ENCODE measurements at places on chromosomes 7 and 10.

- DNase-seq, result no peak
Measured at GRCh38 chr10:7027913-7028808, 382.7 kb downstream of the SFMBT2 start.

DNA sequence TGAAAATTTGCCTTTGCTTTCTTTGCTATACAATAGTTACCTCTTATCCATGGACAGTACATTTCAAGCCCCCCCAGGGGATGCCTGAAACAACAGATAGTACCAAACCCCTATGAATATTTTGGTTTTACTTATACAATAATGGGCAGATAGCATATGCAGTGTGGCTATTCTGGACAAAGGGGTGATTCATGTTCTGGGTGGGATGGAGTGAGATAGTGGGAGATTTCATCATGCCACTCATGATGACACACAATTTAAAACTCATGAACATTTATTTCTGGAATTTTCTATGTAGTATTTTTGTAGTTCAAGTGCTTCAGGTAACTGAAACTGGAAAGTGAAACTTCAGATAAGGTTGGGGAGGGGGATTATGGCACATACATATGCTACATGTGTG is 12.0 kb downstream of the STARD3NL start:
- no peak for DNase-seq

GRCh38 chr10:109166935-109167334 is 756.4 kb downstream of the XPNPEP1 start:
- DNase-seq, result no peak

GRCh38 chr7:143050931-143051330 is 1.2 kb upstream of the OR6V1 start:
- DNase-seq, result no peak

DNA sequence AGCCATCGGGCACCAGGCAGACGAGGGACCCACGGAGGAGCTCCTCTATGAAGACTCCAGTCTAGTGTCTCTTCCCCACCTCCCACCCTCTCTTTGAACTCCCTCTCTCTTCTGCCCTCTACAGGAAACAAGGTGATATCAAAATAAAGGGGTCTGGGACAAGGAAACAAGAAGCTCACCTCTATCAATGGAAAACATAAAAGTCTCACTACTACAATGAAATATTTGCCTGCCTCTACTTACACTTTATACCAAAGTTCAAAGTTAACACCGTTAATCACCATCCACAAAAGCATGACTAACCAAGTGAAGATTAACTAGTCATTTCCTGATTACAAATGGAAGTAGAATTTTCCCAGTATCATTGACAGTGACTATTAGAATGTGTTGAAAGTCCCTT is 82.2 kb downstream of the PARD3 start:
- no peak for DNase-seq

- DNase-seq, result no peak
Measured at GRCh38 chr10:11045995-11046775, 28.5 kb downstream of the CELF2 start.

DNA sequence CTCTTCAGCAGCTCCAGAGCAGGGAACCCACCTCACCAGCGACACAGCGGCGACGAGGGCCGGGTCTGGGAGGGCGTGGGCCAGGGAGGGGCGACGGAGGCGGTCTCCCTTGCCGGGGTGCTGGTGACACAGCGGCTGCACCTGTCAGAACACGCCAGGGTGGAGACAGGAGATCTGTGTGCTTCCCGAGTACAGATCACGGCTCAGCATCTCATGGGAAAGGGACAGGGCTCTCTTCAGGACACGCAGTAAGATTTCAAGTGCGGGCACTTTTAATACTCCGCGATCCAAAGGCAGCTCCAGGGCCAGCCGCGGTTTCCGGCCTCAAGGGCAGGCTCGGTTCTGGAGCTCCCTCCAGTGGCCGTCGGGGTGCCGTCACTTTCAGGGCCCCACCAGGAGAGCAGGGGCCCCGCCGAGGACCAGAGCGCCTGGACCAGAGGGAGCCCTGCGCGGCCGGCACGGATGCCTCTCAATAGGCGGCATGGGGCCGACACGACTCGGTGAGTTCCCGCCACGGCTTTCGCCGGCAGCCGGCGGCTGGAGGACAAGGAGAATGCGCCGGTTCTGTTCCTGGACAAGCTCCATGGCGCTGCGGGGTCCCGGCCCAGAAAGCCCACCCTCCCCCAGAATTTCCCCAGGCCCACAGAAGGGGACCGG is 21.4 kb downstream of the GPR146 start:
- DNase-seq, result no peak

- no peak for DNase-seq
Measured at GRCh38 chr10:97017474-97017903, 168.3 kb downstream of the SLIT1 start.

- DNase-seq, result no peak
Measured at GRCh38 chr10:8873310-8873709, 818.8 kb downstream of the GATA3 start.

DNA sequence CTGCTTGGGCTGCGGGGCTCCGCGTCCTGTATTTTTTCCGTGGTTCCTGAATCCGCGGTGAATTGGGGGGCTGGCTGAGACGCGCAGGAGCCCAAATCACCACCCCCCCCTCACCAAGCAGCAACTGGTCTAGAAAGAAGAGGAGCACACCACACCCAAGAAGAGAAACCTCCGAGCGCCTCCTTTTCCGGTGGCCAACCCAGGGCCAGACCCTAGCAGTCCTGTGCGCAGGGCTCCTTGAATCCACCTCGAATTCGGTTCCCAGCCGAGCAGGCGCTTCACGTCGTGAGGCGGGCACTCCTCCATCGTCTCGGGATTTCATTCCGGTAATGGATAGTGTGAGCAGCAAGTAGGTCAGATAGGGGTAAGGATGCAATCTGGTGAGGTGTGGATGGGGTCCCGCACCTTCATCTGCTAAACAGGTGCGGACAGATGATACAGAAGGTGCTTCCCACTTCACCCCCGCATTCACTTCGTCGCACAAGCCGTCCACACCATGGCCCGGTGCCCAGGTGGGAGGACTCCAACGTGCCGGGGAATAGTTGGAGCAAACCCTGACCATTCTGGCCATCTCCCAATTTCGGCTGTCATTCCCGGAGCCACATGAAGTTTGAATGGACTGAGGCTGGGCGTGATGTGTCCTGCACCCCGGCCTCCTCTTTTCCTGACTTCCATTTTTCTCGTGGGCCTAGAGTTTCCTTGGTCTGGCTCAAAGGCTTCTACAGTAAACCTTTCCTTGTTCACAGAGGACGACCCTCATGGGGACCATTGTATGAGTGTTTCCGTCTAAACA is 19.8 kb upstream of the ZNF273 start:
- no peak for DNase-seq

DNA sequence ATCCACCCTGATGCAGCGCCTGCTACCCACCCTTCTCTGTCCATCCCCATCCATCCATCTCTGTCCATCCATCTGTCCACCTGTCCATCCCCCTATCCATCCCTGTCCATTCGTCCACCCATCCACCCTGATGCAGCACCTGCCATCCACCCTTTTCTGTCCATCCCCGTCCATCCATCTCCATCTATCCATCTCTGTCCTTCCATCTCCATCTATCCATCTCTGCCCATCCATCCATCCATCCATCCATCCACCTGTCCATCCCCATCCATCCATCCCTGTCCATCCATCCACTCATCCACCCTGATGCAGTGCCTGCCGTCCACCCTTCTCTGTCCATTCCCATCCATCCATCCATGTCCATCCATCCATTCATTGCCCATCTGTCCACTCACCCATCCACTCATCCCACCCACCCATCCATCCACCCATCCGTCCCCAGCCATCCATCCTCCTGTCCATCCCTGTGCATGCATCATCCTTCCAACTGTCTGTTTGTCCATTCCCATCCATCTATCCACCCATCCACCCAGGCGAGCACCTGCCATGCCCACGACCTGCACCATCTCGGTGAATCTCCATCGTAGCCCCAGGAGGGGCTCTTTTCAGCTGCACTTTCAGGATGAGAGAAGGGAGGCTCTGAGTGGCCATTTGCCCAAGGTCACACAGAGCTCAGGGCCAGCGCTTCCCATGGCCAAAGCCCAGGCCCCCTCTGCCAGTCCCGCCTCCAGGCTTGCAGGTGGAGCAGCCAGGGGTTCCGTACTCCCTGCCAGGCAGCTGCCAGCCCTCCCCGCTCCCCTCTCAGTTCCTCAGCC is 137.4 kb downstream of the LHPP start:
- no peak for DNase-seq

GRCh38 chr10:8738987-8739386 is 684.5 kb downstream of the GATA3 start:
- no peak for DNase-seq

- DNase-seq, result no peak
Measured at GRCh38 chr10:84903320-84903719, 574.9 kb downstream of the CCSER2 start.

DNA sequence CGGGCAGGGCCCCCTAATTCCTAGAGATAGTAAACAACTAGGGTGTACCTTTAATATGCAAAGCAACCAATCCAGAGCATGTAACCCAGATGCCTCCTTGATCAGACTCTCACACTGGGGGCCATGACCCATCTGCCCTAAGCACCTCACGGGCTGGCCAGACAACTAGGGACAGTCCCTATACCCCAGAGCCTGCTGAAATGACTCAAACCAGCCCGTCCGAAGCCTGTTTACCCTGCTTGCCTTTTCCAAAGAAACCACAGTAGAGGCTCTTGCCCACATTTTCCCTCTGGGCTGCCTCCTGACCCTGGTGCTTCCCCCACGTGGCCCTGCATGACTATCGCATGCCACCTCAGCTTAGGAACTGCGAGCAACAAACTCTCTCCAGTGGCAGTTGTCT is 46.2 kb downstream of the RGS10 start:
- DNase-seq, result no peak

- no peak for DNase-seq
Measured at GRCh38 chr10:50464004-50464409, 159.7 kb downstream of the SGMS1 start.

GRCh38 chr7:468681-469562 is 50.7 kb downstream of the PDGFA start:
- no peak for DNase-seq

- DNase-seq, result no peak
Measured at GRCh38 chr10:58513188-58514110, 777 bp downstream of the BICC1 start.

GRCh38 chr10:13862546-13863233 is 275.9 kb downstream of the PRPF18 start:
- DNase-seq, result no peak

DNA sequence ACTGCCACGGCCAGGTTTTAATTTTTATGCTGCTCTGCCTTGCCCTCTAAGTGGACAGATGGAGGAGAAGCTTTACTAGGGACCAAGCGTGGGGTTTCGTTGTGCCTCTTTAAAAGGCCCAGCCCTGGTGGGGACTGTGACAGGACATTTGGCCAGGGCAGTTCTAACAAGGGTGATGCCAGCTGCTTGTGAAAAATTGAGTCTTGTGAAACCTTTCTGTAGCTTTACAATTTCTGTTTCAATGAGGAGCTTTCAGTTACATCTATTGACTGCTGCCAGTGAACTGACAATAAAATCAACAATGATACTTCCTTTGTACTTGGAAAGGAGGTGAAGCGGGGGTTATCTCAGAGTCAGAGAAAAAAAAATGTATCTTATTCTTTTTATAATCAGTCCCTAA is 233.1 kb upstream of the CSTF2T start:
- DNase-seq, result no peak

DNA sequence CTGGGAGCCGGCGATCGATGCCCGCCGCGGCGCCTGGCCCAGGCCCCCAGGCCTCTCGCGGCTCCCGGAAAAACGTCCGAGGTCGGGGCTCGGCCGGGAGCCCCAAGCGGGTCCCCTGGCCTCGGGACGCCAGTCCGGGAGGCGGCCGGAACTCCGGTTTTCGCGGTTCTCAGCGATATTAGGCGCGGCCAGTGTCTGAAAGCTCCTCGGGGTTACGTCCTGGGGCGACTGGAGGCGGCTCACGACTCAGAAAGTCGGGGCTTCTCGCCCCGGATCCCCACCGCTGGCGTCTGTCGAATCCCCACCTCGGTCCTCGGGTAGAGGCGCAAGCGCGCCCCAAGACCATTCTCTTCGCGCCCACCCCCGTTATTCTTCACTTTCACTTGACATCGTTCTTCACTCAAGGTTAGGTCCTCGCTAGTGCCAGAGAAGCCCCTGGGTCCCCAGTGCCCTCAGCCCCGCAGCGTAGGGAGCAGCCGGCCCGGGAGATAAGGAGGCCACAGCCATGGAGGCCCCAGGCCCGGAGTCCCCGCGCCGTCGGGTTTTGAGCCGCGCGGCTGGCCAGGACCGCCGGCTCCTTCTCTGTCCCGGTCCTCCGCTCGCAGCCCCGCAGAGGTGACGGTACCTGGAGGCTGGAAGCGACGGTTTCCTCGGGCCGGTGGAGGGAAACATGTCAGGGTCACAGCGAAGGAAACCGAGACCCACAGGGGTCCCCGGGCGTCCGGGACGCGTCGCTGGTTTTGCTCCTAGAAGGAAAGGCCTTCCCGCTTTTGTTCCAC is 35.2 kb upstream of the EBLN1 start:
- DNase-seq, result no peak

- DNase-seq, result no peak
Measured at GRCh38 chr10:28833313-28833712, 156.0 kb downstream of the BAMBI start.

DNA sequence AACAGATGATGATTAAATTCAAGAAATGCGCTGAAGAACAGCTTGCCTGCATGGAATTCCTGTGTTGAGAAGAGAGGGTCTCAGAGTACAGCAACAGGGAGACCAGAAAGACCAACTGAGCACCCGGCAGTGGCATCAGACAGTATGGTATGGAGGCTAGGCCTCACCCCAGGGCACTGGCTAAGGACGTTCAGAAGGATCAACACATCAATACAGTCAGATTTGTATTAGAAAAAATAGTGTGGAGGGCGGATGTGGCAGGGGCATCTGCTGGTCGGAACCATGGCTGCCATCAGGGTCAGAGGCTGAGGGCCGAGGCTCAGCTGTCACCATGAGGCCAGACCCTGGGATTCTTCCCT is 142.1 kb downstream of the ADARB2 start:
- DNase-seq, result no peak

GRCh38 chr10:7700577-7701125 is 2.5 kb upstream of the ITIH2 start:
- no peak for DNase-seq

GRCh38 chr10:44467900-44468299 is 83.0 kb upstream of the CXCL12 start:
- DNase-seq, result no peak

GRCh38 chr7:90720984-90721760 is 125.1 kb downstream of the CDK14 start:
- no peak for DNase-seq

- DNase-seq, result no peak
Measured at GRCh38 chr7:16651396-16652239, 5.6 kb downstream of the BZW2 start.
